ENCODE measurements at places on chromosomes 11 and 22.

GRCh38 chr11:96257972-96258934, 84.7 kb downstream of the MAML2 start:
- no peak for DNase-seq

GRCh38 chr11:103110391-103110790, 1.2 kb downstream of the DYNC2H1 start:
- no peak for DNase-seq

DNA sequence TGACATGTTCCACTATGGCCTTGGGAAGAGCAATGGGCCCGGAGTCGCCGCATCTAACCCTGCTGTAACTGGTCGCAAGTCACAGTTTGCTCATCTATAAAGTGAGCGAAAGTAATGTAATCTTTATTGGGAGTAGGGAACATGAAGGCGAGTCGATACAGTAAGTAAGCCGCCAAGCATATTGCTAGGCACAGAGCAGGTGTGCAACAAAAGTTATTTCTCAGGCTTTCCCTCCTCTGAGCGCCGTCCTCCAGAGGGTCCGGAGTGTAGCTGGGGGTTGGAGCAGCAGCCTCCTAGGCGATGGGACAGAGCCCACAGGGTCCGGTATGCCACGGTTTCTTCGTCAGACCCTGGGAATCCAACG, 343 bp upstream of the SPON1 start:
- DNase-seq, result no peak

GRCh38 chr11:102521121-102521520, 9.4 kb downstream of the MMP7 start:
- DNase-seq, result no peak

- no peak for DNase-seq
Observed at GRCh38 chr11:119764108-119764868, 35.3 kb upstream of the NECTIN1 start.

GRCh38 chr11:46100670-46101069, 20.6 kb downstream of the PHF21A start:
- DNase-seq, result no peak

- DNase-seq, result no peak
Observed at GRCh38 chr11:43907028-43907975, 26.7 kb downstream of the ALKBH3 start.

DNA sequence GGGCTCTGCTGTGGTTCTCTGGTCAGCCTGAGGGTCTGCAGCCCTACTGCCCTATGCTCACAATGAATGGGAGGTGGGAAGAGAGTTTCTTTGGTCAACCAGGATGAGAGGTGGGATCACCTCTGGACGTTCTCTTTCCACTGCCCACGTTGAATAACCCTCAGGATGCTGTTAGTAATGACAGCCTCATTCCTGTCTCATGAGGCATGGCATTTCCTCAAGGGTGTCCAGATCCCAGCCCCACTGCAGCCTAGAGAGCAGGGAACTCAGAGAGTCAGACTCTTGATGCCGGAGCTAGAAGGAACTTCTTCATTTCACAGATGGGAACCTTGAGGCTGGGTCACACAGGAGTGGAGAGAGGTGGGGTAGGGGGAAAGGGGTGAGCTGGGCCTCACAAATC, 196.0 kb downstream of the CEP164 start:
- DNase-seq, result no peak

GRCh38 chr11:123139206-123139605, 55.8 kb downstream of the CLMP start:
- DNase-seq, result no peak

- no peak for DNase-seq
Observed at GRCh38 chr11:77250881-77251640, 50.4 kb downstream of the GDPD4 start.

DNA sequence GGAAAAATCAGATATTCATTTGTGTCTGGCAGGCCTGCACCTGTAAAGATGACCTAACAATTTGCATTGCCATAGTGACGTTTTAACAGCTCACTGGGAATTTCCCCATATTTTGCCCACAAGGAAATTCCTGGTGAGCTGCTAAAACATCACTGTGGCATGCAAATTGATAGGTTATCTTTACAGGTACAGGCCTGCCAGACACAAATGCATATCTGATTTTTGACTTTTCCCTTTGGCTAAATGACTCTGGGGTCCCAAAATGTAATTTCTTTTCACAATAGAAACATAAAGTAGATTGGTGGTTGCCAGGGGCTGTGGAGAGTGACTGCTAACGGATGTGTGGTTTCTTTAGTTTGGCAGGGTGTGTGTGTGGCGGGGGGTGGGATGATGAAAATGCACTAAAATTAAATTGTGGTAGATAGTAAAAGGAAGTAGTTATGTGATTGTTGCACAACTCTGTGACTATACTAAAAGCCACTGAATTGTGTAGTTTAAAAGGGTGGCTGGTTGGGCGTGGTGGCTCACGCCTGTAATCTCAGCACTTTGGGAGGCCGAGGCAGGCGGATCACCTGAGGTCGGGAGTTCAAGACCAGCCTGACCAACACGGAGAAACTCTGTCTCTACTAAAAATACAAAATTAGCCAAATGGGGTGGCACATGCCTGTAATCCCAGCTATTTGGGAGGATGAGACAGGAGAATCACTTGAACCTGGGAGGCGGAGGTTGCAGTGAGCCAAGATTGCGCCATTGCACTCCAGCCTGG, 18.5 kb upstream of the FEZ1 start:
- peak; percentile 27 for DNase-seq

DNA sequence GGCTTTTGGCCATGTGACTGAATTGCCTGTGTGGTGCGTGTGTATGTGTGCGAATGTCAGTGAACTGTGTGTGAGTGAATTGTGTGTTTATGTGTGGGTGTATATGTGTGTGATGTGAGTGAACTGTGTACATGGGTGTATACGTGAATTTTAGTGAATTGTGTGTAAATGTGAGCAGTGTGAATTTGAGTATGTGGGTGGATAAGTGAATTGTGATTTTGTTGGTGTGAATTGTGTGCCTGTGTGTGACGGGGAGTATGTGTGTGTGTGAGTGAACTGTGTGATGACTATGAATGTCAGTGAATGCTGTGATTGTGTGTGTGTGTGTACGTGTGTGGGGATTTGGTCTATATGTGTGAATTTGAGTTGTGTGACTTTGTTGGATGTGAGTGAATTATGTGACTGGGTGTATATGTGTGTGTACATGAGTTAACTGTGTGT, 3.5 kb downstream of the DDTL start:
- no peak for DNase-seq

GRCh38 chr11:74532501-74533246, 39.1 kb upstream of the LIPT2 start:
- no peak for DNase-seq

- no peak for DNase-seq
Observed at GRCh38 chr22:47589271-47590250, 827.1 kb downstream of the TBC1D22A start.

- no peak for DNase-seq
Observed at GRCh38 chr11:115670538-115671205, 166.5 kb upstream of the CADM1 start.

DNA sequence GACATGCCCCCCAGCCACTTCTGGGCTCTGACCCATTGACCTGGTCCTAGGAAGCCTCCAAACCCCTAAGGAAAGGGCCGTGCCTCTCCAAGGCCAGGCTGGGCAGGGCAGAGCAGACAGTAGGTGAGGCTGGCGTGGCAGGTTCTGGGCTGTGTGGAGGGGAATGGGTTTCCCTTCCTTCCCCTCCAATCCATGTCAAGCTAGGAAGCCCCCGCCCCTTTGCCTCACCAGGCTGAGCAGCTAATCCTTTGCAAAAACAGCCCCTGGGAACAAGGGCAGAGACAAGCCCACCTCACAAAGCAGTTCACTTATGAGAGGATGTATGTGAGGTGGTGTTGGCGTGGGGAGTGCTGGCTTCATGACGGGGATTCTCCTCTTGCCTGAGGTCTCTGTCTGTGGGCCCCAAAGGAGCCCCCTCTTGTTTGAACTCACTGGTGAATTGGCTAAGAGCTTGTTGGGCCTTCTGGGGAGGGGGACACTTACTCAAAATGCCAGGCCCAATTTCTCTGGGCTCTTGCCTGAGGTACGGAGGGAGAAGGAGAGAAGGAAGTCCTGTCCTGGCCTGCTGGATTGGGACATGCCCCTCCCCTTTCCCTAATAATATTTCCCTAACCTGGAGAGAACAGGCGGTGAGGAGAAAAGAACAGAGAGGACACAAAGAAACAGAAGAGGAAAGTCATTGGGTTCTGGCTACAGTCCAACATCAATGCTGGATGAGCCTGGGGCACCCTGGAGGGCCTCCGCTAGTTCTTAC, 1.6 kb upstream of the TRIM29 start:
- DNase-seq, result no peak

DNA sequence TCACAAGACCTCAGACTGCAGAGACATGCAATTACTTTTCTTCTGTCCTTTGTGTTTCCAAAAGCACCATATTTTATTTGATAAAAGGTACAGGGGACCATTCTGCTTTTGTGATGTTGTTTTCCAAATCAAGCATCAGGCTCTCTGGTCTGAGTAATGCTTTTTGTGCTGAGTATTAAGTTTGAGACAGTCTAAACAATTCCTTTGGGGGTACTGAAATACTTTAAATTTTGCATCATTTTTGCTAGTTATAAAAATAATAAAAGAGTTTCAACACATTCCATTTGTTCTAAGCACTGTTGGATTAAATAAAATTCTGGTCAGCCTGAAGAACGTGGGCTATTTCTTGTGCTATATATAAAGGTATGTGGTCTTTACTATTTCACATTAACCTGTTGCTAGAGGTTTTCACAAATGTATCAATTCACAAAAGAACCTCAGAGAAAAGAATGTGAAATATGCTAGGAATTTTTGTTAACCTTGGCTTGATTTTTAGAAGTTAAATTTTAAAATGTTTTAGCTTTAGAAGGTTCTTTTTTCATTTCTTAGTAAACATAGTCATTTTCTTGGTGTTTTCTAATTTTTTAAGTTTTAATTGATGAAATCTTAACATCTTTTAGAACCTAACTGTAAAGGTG, 61.6 kb downstream of the C22orf31 start:
- no peak for DNase-seq

GRCh38 chr11:46520971-46521745, 72.7 kb downstream of the AMBRA1 start:
- no peak for DNase-seq

GRCh38 chr22:43044290-43044712, 29.4 kb upstream of the PACSIN2 start:
- DNase-seq, result no peak

DNA sequence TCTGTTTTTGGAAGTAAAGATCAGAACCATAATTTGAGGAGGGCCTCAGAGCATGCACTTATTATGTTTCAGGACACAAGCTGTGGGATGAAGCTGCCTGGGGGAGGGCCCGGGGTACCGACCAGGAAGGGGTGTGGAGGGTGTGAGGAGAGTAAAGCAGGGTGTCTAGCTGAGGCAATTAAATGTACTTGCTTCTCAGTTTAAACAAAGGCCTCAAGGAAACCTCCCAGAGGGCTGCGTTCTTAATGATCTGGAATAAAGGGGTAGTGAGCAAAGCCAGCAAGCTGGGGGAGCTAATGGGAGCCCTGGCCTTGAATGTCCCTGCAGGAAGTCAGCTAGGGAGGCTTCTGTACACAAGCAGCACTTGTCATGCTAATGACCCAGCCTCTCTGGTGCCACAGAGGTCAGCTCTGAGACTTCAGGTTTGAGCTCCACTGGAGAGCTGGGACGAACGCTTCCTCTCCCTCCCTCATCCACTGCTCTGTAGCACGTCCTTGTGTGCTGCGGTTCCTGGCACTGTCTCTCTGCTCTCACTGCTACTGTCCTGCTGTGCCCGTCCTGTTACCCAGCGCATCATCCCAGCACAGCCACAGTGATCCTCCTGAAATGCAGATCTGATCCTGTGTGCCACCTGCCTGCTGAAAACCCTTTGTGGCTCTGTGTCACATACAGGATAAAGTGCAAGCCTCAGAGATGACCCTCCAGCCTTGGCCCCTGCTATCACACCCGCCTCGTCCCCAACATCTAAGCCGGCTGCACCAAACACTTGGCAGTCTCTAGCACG, 159.7 kb downstream of the DBX1 start:
- DNase-seq, result no peak

GRCh38 chr22:44992166-44992565, 17.6 kb downstream of the PHF21B start:
- DNase-seq, result no peak

- DNase-seq, result no peak
Observed at GRCh38 chr11:81005595-81005994, 1564.8 kb upstream of the TENM4 start.

DNA sequence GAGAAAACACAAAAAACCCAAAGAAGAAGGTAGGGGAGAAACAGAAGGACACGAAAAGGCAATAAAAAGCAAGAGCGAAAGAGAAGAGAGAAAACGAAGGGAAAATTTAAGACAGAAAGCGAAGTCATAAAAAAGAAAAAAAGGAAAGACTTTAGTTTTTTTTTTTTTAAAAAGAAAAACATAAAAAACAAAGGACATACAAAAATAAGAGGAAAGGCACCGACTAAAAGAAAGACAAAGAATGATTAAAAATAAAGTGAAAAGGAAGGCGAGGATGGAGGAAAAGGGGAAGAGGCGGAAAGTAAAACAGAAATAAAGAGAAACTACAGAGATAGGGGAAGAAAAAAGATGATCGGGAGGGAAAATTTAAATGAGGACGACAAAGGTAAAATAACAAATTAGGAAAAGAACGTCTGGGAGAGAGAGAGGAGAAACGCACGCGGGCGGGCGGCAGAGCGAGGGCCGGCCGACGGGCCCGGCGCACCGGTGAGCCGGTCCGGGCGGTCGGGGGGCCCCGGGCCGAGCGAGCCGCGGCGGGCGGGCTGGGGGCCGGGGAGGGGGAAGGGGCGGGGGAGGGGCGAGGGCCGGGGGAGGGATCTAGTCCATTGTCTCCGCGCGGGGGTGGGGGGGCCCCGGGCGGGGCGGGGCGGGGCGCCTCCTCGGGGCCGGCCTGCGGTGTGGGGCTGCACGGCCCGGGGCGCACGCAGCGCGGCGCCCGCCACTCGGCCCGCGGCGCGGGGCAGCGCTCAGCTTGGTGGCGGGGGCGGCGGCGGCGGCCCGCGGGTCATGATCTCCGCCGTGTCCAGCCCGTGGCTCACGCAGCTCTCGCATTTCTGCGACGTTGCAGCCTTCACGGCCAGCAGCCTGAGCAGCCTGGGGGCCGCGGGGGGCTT, at the start of gene TBX1:
TSS of gene TBX1 (plus strand) at position 721 of the 893 bp plus-strand sequence. CDS start at position 787, 66 bp downstream.
- no peak for DNase-seq

DNA sequence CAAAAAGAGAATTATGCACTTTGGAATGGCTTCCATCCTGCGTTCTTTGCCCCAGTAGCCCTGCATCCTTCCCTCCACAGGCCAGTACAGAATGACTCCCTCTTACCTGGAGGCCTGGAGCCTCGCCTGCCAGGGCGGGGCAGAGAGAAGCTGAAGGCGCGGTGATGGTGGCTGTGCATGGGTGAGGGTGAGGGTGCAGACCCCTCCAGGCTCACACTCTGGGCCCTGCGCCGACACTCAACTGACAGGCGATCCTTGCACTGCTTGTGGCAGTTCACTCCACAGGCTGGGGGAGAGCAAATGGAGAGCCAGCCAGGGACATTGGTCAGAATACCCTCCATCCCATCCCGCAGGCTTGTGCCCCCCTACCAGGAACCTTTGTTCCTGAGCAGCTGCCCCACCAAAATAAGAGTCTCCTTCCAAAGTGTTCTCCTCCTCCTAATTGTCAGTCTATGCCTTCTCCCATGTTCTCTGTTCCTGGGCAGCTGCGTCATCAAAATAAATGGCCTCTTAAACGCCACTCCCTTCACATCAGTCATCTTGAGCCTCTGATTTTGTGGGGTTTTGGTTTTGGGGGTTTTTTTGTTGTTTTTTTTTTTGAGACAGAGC, 5.9 kb upstream of the NRXN2 start:
- DNase-seq, result no peak

Measured in activated B cell treated with CpG ODN at 0.5 μM for 24 hours (primary cell).